ENCODE measurements at places on chromosomes 12 and 14.

DNA sequence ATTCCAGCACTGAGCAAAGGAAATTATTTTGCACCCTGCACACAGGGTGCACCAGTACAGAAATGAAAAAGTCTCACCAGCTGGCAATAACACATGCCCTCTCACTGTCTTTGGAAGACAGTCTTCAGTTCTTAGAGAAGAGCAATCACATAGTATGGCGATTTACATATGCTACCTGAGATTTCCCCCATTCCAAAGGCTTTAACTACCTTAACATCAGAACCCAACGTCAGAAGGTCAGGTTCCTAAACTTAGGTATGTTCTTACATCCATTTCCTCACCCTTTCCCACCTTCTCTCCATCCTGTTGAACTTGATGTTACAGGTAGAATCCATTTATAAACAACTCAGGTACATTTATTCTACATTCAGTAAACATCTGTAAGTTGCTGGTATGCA, 167.8 kb downstream of the PAWR start:
- DNase-seq = no peak

DNA sequence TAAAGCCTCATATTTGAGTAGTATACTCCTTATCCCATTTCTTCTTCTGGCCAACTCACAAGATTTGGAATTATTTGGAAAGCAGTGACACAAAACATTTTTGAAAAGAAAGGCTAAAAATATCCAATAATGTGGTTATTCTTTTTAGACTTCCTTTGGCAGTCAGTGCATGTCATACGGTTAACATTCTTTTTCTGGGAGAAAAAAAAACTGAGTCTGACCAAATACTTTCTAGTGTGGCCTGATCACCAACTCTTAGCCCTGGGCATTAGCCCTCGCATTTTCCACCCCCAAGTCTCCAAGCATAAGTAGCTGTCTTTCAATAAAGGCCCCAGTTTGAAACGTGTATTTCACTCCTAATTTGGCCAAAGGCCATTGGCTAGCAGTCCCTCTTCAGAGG, 5.9 kb downstream of the RASSF3 start:
- no peak for DNase-seq

DNA sequence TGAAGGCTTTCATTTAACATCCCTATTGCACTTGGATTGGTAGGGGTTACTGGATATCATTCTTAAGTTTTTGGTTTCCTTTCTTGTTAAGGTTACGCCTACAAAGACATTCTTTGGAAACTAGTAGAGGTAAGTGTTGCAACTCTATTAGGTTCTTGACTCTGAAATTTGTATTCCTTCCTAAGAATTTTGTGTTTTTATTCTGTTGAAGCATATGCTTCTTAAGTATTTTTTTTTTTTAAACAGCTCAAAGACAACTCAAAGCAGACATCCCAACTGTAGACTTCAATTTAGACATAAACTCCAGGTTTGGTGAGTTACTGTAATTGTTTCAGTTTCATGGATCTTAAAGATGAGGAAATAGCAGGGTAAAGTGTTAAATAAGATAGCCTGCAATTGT, 1.1 kb upstream of the RBMS2 start:
- no peak for DNase-seq

- DNase-seq = no peak
Measured at GRCh38 chr12:5533368-5533767, 101.5 kb downstream of the NTF3 start.

DNA sequence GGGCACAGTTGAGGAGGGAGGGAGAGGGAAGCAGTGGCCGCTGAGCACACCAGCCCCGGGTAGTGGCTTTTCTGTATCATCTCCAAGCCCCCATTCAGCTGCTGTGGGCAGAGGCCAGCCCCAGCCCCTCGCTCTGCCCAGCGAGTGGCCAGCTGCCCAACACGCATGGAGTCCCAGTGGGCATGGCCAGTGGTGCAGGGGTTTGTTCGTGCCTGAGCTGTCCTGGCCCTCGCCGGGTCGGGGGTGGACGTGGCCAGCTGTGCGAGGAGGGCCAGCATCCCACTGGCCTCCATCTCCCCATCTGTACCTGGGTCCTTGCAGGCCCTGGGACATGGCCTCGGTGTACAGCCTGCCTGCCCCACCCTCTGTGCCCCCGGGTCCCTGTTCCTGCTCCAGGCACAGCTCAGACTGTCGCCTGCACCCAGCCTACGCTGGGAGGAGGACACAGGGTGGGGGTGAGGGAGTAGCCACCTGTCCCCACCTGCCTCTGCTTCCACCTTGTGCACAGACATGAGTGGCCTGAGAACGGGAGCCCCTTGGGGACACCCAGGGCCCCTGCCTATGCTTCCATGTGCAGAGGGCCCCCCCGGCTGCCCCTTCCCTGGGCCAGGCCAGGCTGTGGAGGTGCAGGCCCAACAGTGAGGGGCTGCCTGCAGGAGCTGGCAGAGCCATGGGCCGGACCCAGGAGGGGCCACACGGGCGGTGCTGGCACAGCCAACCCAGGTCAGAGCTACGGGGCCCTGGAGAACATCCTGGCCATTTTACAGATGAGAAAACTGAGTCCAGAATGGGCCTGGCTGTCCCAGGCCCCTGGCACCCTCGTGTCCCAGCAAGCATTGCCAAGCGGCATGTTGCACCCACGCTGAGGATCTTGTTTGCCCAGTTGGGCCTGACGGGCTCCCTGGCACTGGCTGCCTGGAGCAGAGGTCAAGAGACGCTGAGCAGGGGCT, 4.3 kb downstream of the INF2 start:
- DNase-seq = no peak

DNA sequence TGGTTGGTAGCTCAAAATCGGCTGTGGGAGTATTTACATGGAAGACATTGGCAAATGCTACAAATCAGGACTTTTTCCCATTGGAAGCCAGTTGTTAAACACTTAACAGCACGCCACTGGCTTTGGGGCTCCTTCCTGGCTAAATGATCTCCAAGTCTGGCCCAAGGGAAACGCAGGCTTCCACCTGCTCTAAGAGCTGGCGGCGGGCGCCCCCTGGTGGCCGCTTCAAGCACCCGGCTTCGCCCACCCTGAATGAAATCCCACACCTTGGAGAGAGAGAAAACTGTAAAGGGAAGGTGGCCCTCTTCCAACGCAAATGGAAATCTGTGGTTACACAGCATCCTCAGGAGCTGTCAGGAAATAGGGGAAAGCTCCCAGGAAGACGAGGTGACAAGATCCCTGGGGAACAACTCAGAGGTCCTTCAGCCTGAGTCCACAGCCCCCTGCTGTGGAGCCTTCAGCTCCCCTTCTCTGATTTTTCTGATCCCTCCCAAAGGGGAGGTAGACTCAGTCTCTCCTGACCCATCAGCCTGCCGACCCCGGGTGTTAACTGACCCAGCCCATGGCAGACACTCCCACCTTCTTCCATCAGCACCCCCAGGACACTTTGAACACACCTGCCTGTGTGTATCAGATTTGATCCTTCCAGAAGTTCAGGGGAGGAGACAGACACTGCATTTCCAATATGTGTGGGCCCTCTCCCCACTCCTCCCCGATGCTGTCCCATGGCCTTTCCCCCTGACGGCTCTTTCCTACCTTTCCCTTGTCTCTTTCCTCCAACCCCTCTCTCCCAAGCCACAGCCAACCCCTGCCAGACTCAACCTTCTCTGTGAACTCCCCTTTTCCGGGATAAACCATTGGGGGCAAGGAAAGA, 15.4 kb downstream of the SELPLG start:
- DNase-seq = peak; percentile 63

DNA sequence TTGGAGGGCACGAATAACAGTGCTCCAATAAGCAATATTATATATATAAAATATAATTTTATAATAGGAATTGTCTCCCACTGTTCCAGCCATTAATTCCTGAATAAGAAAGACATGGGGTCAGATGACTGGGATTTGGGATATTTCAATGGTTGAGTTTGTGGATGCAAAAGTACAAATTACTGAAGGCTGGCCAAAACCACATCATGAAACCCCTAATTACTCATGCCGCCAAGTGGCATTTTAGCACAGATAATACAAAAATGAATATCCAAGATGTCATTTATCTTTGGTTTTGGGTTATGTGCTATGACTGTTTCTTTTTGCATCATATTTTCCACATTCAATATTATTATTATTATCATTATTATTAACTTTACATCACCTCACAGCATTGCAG, 261.4 kb upstream of the TBX3 start:
- DNase-seq = no peak

- DNase-seq = no peak
Measured at GRCh38 chr14:88985654-88986053, 161.2 kb downstream of the TTC8 start.

GRCh38 chr12:52925717-52926595, 21.1 kb upstream of the KRT8 start:
- no peak for DNase-seq

GRCh38 chr14:29089849-29090248, 323.3 kb downstream of the FOXG1 start:
- no peak for DNase-seq

- no peak for DNase-seq
Measured at GRCh38 chr14:59189091-59189785, 771 bp downstream of the DAAM1 start.

GRCh38 chr12:95085612-95086011, 12.2 kb upstream of the NR2C1 start:
- DNase-seq = no peak

- DNase-seq = no peak
Measured at GRCh38 chr12:112381406-112381882, 787 bp downstream of the HECTD4 start.

DNA sequence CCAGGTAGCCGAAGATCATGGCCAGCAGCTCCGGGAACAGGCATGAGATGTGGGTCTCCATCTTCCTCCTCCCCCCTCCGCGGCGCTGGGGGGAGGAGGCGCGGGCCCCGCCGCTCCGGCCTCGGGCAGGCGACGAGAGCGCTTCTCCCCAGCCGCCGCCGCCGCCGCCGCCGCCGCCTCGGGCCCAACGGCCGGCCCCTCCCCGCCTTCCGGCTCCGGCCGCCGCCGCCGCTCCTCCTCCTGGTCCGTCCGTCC, 448 bp downstream of the FBXL14 start:
- DNase-seq = no peak

GRCh38 chr14:36027354-36027753, 149.2 kb downstream of the PTCSC3 start:
- no peak for DNase-seq

GRCh38 chr12:873954-874353, 75.5 kb downstream of the RAD52 start:
- no peak for DNase-seq

DNA sequence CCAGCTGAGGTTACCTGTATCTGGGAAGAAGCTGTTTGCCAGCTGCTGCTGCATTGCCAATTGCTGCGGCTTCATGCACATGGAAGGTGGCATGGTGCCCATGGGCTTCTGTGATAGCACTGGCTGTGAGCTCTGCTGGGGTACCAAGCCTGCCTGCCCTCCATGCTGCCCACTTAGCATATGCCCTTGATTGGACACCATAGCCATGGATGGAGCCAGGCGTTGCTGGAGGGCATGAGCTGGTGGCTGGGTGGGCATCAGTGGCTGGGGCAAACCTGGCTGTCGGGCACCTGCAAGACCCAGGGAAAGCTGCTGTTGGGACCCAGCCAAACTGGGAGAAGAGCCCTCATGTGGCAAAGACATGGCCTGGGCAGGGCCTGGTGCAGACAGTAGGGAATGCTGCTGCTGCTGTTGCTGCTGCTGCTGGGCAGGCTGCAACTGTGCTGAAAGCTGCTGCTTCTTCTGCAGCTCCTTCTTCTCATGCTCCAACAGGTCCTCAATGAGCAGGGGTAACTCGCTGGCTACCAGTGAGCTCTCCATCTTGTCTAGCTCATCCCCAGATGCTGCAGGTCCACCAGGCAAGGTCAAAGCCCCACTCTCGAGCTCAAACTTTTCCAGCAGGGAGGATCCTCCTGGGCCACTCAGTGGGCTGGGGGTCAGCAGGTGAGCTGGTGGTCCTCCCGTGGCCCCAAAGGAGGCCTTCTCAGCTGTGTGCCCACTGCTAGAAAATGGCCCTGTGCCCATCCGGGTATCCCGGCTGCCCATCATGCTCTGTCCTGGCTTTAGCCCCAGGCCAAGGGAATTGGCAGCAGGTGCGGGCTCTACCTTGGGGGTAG, 18.8 kb upstream of the PRKAG1 start:
- DNase-seq = no peak

GRCh38 chr12:21962236-21962635, 21.0 kb upstream of the ABCC9 start:
- no peak for DNase-seq

DNA sequence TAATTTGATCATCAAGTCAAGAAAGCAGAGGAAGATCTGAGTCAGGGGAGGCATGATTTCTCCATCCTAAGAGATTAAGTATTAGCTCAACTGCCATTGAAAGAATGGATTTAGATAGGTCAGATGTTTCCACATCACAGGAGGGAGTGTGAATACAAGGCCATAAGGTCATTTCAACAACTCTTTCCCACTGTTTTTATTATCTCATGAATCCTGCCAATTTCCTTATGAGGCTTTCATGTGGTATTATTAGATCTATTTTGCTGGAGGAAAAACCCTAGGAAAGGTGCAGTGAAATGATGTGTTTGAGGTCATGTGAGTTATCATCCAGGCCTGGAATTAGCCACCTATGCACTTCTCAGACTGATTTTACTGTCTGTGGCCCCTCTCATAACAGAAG, 269.0 kb downstream of the NOVA1 start:
- no peak for DNase-seq

- DNase-seq = no peak
Measured at GRCh38 chr12:27428466-27428865, 18.1 kb upstream of the SMCO2 start.

DNA sequence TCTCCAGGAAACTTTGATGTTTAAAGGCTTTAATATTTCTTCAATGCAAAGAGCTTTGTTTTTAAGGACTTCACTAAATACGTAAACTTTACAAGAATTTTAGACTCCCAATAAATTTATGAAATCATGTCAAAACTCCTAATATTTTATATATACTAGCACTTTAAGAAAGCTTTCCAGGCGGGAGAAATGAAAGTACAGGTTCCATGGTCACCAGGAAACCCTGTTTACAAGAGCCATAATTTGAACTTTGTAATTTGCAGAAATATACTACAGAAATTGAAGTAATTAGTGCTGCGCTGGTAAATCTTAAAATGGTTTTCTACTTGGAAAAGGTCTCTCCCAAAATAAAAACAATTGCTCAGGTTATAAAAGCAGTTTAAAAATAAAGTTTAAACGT, 8.8 kb downstream of the CCDC92 start:
- DNase-seq = no peak

DNA sequence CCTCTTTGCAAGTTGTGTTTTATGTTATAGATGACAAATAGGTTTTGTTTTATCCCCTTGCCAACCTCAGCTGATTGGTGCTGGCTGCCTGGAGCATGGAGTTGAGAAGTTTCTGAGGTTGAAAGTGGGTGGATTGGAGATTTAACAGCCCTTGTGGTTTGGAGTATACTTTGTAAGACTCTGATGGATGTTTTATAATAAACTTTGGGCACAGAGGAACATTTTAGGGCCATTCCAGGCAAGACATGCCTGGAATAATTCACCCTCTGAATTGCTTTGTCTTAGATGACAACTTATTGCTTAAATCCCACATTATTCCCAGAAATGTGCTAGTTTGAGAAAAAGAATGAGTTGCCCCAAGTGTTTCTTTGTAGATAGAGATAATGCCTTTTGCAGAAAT, 158.9 kb downstream of the SLC5A8 start:
- DNase-seq = no peak

DNA sequence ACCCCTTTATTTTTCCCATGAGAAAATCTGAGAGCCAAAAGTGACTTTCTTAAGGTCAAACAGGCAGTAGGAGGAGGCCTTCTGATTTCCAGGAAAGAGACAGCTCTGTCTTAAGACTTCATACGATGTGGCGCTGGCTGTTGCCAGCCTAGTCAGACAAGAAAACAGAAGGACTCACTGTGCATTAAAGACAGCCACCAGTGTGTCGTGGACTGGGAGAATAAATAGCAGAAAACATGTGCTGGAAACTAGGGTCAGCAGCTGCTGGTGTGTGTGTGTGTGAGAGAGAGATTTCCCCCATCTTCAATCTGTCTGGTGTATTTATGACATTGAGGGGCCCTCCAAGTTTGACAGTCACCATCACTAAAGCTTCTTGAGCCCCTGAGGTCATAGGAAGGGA, 708.6 kb upstream of the TMEM132C start:
- DNase-seq = no peak

Measured in NCI-H460 (cell line).